WTC11 (cell line): ENCODE measurements at places on chromosomes 16 and 17. TPM values are rescaled to one million over a fixed set of nuclear protein-coding genes. Genes with fewer than 3 reads are reported as not detected.
A peak's percentile ranks its signal among the peaks of the same experiment; 100 is the strongest.

CCL3 gene
- 0.44 to 0.72 TPM (median 0.55 TPM) in 3 replicates for total RNA-seq

PIK3R6 gene
- total RNA-seq = 0.15 to 0.23 TPM (median 0.21 TPM) in 3 replicates

KRTAP16-1 gene
- not detected in 3 replicates for total RNA-seq

QPRT gene
- 138 to 187 TPM (median 182 TPM) in 3 replicates for total RNA-seq

SBK1 gene
- 79.4 to 85.7 TPM (median 82.6 TPM) in 3 replicates for total RNA-seq

HES7 gene
- total RNA-seq = 3.1 to 3.9 TPM (median 3.7 TPM) in 3 replicates

NF1 gene
- total RNA-seq = 33.6 to 39.0 TPM (median 35.4 TPM) in 3 replicates

HSD17B1 gene
- 1.5 to 1.6 TPM (median 1.5 TPM) in 3 replicates for total RNA-seq

EFCAB13 gene
- 3.5 to 10.1 TPM (median 8.7 TPM) in 3 replicates for total RNA-seq

DNA sequence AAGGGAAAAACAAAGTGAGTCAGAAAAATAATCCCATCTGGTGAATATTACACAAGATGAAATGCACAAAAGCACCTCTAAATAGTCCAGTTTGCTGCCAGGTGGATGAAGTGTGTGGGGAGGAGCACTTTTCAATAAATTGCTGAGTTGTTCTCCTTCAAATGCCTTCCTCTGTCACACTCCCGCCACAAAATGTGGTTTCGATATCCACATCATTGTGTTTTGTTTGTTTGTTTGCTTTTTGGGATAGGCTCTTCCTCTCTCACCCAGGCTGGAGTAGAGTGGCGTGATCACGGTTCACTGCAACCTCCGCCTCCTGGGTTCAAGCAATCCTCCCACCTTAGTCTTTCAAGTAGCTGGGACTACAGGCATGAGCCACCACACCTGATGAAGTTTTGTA lies 24.6 kb upstream of the SHISA9 start:
- no peak for DNase-seq

- DNase-seq = no peak
These were observed 11.8 kb downstream of the SLC9A5 start for GRCh38 chr16:67260426-67261063.

DNA sequence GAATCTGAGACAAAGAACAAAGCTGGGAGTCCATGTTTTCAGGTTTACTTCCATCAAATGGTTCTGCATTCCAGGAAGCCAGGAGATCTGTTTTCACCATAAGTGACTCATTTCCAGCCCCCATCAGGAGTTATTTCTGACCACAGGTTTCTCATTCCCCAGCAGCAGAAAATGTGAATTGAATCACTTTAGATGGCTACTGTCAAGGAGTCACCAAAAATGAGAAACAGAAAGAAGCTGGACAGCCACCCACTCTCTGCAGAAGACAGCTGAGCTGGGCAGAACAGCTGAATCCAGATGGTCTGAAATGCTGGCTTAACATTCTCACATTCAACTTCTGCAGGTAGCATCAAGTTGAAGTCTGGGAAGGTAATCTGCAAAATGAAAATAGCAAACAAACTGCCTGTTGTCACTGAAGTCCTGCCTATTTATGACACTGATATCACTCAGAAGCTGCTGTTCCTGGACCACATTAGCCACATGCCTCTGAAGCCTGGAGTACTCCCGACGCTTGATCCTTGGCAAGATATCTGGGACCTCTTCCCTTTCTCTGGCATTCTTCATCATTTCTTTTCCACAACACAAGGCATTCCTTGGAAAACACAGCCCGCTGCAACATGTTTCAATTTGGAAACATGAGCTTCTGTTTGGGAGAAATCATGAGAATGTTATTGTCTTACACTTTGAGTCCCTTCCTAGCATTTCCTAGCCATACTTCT lies 15.3 kb downstream of the CCL11 start:
- DNase-seq = no peak

GRCh38 chr16:86398622-86399021 lies 111.7 kb upstream of the FOXF1 start:
- no peak for DNase-seq

DNA sequence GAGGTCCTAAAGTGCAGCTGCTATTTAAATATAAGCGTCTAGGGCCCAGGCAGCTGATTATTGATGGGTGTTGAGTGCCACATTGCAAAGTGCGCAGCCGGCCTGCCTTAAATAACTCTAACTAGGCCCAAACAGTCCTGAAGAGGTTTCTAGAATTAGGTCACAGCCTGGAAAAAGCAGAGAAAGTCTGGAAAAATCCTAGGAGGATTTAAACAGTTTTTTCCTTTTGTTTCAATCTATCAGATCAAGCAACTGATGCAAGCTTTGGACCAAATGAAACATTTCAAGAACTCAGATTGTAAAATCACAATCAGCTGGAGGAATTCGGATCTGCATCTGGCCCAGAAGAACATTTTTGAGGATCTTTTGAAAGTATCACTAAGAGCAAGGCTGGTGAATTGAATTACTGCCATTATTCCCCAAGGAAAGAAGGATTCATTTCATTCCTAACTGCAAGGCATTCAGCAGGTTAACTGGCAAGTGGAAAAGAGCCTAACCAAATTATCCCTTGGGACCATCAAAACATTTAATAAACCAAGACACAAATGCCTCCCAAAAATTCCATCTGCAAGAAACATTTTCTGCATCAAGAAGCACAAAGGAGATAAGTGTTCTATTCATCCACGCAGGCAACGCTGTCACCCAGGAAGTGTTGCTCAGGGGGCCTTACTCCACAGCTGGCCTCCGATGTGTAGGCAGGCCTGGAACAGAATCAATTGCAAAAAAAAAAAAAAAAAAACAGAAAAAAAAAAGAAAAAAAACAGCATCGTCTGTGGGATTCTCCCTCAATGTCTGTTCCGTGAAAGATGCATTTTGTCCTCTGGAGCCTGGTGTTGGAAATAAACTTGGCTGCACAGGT lies 46.1 kb downstream of the IRX3 start:
- DNase-seq = no peak

DNA sequence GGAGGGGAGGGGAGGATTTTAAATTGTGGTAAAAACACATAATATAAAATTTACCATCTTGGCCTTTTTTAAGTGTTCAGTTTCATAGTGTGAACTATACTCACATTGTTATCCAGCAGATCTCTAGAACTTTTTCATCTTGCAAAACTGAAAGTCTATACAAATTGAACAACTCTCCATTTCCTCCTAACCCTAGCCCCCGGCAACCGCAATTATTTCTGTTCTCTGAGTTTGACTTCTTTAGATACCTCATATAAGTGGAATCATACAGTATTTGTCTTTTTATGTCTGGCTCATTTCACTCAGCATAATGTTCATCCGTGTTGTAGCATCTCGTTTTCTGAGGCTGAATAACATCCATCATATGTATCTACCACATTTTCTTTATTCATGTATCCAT lies 30.0 kb upstream of the MRTFB start:
- DNase-seq = no peak

GRCh38 chr17:14771543-14771942 lies 470.7 kb downstream of the HS3ST3B1 start:
- DNase-seq = no peak

DNA sequence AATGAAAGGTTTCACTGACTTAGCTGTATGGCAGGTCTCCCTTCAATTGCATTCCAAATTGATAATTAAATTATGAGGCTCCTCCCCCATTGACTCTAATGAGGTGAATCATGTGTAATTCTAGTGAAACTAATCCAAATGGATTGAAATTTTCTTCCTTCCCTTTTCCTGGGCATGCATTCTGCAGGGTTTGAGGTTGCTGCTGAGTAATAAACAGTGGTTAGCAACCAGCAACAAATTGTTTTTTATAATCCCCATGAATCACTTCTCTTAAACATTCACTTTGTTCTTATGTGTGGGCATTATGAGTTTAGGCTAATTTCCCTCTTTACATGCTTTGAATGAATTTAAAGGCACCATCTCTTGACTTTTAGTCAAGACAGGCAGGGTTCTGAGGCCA lies 43.4 kb downstream of the MYOCD start:
- DNase-seq = no peak

GRCh38 chr17:48894886-48895285 lies 2.3 kb downstream of the ATP5MC1 start:
- DNase-seq = no peak

DNA sequence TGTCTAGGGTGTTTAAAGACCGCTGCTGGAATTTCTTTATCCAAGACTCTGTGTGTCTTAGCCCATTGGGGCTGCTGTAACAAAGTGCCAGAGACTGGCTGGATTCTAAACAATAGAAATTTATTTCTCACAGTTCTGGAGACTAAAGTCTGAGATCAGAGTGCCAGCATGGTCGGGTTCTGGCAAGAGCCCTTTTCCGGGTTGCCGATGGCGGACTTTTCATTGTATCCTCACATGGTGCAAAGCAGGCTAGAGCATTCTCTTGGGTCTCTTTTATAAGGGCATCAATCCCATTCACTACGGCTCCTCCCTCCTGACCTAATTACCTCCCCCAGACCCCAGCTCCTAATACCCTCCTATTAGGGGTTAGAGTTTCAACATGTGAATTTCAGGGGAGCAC lies 9.5 kb downstream of the NLRC5 start:
- DNase-seq = no peak

DNA sequence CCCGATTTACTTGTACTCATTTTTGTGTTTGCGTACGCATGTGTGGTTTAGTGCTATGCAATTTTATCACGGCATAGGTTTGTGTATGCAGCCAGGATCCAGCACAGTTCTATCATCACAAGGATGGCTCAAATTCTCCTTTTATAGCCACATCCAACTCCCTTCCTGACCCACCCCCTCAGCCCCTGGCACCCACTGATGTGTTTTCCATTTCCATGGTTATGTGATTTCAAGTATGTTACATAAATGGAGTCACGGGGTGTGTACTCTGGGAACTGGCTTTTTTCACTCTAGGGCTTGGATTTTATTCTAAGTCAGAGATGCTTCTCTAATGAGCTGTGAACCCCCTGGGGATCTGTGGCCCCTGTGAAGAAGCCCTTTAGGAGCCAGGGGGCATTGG lies 16.8 kb downstream of the IL4R start:
- DNase-seq = no peak

GRCh38 chr16:9843424-9844018 lies 338.7 kb downstream of the GRIN2A start:
- no peak for DNase-seq

DNA sequence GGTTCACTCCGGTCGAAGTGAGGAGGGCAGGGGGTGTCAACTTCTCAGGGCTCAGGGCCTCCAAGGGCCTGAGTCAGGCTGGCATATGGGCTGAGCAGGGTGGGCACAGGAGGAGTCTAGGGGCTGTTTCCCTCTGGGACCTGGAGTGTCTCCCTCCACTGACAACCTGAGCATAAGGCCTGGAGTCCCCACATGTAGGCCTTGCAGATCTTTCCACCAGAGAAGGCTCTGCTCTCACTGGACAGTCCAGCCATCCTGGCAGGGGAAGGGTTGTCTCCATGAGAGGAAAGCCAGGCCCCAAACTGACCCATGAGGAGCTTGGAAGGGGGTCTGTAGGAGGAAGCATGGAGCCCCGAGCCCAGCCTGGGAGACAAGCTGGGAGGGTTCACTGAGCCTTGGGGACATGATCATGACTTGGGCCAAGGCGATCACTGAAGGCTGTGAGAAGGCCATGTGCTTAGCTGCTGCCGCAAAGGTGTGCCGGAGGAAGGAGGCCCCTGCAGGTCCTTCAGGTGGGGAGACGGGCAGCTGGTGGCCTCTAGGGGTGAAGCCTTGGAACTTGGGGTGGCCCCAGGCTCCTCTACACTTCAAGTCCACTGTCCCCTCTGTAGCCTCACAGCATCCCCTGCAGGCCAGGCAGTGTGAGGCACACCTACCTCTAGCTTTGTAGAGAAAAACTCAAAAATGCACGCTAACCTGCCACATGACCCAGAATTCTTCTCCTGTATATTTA lies 9.9 kb downstream of the CMTM2 start:
- peak; percentile 79 for DNase-seq

GRCh38 chr16:60675022-60675421 lies 1361.2 kb downstream of the CDH8 start:
- DNase-seq = no peak

- DNase-seq = no peak
These were observed 603 bp upstream of the TMEM95 start for GRCh38 chr17:7354262-7354843.

GRCh38 chr17:44610871-44611270 lies 45.4 kb upstream of the MEIOC start:
- DNase-seq = no peak

- no peak for DNase-seq
These were observed 13.4 kb upstream of the GNG13 start for GRCh38 chr16:813916-814412.

GRCh38 chr17:75135946-75136345 lies 4.4 kb upstream of the NT5C start:
- no peak for DNase-seq

- no peak for DNase-seq
These were observed 116.5 kb downstream of the SOCS1 start for GRCh38 chr16:11139326-11140097.

GRCh38 chr16:89312194-89312593 lies 94.7 kb downstream of the ZNF778 start:
- DNase-seq = no peak

DNA sequence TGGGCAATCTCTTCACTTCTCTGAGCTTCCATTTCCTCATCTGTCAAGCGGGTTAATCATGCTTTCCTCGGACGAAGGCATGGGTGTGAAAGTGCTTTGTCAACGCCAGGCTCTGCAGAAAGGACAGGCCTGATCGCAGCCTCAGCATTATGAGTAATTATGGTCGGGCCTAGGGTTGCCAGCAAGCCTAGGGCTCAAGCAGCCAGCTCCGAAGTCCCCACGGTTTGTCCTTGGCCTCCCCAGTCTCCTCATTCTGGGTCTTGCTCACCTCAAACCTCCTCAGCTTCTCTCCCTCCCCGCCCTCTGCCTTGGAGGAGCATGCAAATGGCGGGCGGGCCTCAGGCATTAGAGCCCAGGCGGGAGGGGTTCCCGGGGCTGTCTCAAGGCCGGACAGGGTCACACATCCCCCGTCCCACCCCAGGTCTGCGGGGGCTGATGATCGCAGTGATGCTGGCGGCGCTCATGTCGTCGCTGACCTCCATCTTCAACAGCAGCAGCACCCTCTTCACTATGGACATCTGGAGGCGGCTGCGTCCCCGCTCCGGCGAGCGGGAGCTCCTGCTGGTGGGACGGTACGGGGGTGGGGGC lies 10.2 kb upstream of the FAM83G start:
- DNase-seq = no peak

GRCh38 chr17:28874750-28875149 lies 19.9 kb downstream of the ERAL1 start:
- no peak for DNase-seq

DNA sequence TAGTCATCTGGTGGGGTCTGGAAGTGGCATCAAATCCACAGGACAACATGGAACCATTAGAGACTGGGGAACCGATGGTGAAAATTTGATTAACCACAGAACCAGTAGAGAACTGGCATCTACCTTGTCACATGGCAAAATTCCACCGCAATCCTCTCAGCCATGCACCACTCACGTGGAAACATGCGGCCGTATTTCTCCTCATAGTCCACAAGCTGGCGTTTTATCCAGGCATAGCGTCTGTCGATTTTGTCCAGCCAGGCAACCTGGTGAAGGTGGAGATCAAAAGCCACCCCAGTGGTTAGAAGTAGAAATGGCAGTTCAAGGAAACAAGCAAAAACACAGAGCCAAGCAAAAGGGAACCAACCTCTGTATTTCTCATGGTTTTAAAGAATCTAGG lies 87.6 kb downstream of the VPS53 start:
- no peak for DNase-seq

GRCh38 chr17:34252095-34252443 lies 3.0 kb upstream of the CCL2 start:
- no peak for DNase-seq
